IPS DF 19.7 (cell line): ENCODE measurements at places on chromosomes 5 and 9.
A peak's percentile ranks its signal among the peaks of the same experiment; 100 is the strongest.

DNA sequence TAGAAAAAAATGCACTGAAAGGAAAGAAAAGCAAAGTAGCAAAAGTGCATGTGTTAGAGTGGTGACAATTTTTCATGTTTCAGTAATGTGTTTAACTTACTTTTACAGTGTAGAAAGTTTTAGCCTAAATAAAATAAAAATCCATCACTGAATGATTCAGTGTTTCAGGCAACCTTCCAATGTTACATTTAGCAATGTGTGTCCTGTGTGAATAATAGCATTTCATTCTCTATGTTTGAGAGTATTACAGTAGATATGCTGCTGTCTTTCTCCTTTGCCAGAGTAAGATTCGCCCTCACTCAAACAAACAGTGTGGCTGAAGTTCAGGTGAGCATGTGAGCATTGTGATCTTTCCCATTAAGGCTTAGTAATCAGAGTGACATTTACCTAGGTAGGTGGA is 171.1 kb downstream of the TARS1 start:
- no peak for DNase-seq

- no peak for DNase-seq
Measured at GRCh38 chr5:141758310-141758998, 76.4 kb upstream of the ARAP3 start.

GRCh38 chr5:150317048-150318003 is 14.6 kb upstream of the ARSI start:
- DNase-seq, result no peak

DNA sequence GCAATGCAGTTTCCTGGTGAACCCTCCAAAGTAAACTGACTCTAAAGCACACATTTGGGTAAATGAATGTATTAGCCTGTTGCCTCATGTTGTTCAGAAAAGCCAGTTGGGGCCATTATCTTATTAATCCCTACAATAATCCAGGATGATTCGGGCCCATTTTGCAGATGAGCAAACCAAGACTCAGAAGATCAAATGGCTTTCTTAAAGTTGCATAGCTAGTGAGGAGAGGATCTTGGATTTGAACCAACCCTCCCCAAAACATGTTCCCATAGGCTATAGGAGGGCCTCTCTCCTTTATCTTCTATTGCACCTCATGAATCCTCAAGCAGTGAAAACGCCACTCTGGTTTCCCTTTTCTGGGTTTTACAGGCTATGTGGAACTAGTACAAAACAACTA is 267.6 kb upstream of the RFX3 start:
- DNase-seq, result no peak

DNA sequence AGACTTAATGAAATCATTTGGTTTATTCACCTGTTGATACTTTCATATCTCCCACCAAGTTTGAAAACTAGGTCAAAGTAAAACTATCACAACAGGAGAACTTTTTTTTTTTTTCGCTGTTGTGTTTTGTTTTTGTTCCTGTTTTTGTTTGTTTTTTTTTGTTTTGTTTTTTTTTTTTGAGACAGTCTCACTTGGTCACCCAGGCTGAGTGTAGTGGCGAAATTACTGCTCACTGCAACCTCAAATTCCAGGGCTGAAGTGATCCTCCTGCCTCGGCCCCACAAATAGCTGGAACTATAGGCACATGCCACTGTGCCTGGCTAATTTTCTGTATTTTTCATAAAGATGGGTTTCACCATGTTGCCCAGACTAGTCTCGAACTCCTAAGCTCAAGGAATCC is 49.3 kb downstream of the MLLT3 start:
- no peak for DNase-seq

DNA sequence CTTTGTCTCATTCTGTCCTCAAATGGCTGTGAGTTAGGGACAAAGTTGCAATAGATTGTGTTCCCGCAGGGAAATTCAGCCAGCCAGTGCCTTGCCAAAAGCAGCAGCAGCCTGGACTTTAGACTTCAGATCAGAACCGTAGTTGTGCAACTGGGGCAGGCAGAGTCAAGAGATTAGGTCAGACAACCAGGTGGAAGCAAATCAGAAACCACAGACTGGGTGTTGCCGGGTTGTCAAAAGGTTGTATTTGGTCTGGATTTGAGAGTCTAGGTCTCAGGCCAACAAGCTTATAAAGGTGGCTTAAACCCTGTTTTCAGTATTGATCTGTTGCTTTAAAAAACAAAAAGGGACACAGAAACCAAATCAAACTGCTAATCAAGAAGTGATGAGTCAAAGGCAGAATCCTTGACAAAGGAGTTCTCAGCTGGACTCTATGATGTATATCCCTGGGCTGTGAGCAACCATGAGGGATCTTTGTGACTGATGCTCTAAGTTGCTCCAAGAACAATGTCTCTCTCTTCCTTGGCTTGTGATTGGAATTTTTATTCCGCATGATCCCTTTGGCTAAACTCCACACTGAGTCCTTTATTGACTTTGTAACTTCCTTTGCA is 20.9 kb downstream of the RFK start:
- no peak for DNase-seq

GRCh38 chr5:43332401-43332800 is 19.2 kb upstream of the HMGCS1 start:
- DNase-seq, result no peak

DNA sequence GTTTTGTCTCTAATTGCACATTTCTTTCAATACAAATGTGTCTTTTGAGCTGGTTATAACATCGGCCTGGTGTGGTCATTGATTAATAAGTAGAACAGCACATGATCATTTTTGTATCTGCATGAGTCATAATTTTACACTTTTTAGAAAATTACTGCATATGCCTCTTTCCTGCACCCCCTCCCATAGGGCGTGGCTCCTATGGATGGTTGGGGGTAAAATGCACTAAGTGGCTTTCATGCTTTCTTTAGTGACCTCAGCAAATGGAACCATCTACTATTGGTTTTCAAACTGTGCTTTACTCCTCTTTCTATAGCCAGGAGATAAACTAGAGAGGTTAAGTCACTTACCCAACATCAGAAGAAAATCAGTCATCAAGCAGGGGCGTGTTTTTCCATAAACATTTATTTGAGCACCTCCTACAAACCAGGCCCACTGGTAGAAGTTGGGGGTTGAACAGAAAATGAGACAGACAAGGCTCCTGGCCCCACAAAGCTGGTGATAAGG is 3.8 kb downstream of the ANXA6 start:
- no peak for DNase-seq

GRCh38 chr9:93114169-93114983 is 18.4 kb downstream of the CARD19 start:
- no peak for DNase-seq

DNA sequence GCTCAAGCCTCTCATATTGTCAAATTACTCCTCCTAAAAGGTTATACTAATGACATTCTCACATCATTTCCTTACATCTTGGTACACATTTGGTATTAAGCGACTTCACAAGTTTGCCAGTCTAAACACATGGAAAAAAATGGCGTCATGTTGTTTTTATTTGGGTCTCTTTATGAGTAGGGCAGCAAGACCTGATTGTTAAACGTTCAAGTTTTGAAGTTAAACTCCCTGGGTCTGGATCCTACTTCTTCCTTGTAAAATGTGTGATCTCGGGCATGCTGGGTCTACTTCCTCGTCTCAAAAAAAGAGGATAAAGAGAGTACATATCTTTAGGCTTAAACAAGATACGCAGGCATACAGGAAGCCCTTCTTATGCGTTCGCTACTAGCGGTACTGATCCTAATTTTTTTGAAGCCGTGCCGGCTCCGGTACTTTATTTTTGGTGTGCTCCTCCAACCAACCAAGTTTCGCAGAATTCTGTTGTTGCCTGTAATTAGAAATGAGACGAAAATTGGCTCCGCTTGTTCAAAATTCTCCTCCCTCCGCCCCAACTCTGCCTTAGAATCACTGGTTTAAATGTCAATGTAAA is 596 bp upstream of the CDC37L1 start:
- DNase-seq, result no peak

GRCh38 chr9:624935-625500 is 216.5 kb upstream of the DMRT1 start:
- no peak for DNase-seq

- no peak for DNase-seq
Measured at GRCh38 chr5:136780518-136780917, 415.2 kb upstream of the TRPC7 start.

DNA sequence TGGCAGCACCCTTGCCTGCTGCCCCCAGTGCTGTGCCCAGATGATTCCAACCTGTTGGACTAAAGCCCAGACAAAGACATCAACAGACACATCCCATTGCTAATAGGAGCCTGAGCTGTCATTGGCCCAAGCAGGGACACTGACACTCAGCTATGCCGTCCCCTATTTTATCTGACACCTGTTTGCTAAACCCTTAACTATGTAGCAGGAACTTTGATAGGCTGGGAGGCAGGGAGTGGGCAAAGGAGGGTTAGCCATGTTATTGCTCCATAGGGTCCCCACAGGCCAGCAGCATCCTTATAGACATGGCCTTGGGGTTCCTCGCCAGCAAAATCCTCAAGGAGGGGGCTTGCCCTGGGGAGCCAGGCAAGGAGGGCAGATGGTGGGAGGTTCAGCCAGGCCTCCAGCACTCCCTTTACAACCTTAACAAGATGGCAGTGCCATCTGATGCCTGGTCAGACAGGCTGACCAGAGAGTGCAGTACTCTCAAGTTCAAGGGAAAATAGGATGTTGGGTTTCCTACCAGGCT is 50.4 kb upstream of the CDKN2AIPNL start:
- no peak for DNase-seq

- no peak for DNase-seq
Measured at GRCh38 chr9:3321186-3321585, 204.6 kb downstream of the RFX3 start.

DNA sequence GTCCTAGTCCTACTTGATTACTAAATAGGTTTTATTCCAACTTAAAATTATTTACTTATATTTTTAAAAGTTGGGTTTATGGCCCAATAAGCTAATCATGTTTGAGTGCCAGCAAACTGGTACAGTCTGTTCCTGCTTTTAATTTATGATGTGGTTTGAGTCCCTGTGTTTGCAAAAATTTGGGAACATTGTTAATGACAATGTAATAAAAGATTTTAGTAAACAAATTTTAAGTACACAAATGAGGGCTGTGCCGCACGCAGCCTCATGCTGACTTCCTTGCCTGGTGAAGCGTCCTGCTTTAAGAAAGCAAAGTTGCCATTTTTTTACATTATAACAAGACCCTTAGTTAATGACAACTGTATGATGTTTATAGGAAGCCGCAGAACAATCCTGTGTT is 96.8 kb upstream of the MAP1B start:
- DNase-seq, result no peak

DNA sequence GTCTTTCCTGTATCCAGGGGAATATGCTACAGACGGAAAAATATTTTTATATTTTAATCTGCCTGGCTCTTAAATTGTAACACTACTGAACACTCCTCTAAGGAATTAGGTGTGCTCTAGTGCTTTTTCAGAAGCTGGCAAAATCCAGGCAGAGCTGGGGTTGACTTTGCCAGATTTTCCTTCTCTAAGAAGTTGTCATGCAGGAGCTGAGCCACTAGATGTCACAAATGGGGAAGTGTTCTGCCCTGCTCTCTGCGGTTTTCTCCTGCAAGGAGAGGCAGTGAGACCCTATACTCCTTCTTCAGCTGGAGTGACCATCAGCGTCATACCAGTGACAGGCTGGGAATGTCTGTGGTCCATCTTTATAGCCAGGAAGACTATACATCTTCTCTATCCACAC is 112.5 kb downstream of the HAPLN1 start:
- peak; percentile 23 for DNase-seq

DNA sequence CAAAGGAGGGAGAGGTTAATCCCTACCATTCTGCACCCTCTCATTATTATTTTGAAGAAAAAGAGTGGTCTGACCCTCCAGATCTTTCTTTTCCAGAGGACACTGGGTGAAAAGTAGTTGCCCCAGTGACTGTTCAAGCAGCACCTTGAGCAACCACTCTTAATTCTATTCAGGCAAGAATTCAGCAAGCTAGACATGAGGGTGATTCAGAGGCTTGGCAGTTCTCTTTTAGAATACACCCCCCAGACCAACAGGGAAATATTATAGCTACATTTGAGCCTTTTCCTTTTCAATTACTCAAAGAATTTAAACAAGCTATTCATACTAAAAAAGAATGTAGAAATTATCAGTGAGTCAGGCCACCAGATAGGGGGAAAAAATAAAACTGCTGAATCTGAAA is 178.3 kb downstream of the MRPS30 start:
- no peak for DNase-seq

GRCh38 chr9:133246562-133246961 is 28.4 kb downstream of the ABO start:
- DNase-seq, result no peak

GRCh38 chr9:122286764-122287163 is 22.1 kb downstream of the MRRF start:
- no peak for DNase-seq

GRCh38 chr5:111004291-111004690 is 67.2 kb upstream of the TSLP start:
- no peak for DNase-seq

- no peak for DNase-seq
Measured at GRCh38 chr9:96004379-96004778, 128.9 kb downstream of the ERCC6L2 start.

DNA sequence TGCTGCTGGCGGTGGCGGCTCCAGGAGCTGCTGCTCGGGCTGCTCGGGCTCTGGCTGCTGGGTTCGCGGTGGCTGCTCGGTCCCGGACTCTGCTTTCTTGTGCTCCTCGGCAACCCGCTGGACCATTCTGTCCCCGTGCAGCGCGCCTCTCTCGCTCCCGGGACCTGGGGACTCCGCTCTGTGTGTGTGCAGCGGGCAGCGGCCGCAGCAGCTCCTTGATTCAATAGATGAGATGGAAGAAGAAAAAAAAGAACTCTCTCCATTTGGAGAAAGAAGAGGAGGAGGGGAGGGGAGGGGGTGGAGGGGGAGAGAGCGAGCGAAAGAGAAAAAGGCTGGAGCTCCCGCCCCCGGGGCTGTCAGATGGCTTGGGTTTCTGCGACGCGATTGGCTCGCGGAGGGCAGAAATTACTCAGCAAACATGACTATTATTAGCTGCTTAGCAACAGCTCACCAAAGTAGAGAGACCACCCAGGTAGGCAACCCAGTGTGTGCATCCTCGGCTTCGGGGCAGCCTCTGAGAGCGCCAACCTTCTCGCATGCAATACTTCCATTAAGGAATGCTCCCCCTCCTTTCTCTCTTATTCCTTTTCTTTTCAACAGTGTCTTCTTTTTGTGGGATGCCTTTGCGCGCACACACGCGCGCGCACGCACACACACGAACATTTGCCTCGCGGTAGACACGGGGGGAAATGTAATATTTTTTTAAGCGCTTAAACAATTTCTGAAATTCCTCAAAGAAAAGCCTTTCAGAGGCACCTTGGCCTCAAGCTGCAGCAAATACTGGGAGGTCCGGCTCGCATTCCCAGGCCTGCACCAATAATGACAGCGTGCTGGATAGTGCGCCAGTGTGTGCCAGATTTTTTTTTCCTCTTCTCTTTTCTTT is 7.6 kb downstream of the PTCH1 start:
- peak; percentile 96 for DNase-seq

DNA sequence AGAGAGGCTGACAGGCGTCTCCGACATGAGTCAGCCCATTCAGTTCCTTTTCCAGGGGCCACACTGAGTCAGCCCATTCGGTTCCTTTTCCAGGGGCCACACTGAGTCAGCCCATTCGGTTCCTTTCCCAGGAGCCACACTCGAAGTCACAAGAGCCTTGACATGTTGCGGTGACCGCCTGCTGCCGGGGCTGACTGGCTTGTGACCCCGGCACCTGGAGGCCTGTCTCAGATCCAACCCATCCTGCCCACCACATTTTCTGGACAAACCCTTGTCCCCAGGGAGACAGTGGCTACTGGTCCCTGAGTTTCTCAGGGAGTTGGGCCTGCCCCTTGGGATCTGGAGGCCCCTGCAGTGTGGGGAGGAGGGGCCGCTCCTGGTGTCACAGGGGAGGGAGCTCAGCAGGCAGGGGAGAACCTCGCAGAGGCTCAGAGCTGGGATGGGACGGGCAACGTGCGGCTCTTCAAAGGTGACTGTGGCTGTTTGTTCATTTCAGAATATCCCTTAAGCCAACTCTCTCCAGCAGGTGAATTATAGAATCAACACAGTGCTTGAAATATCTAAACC is 40.5 kb upstream of the LPCAT1 start:
- DNase-seq, result no peak
